ENCODE measurements at places on chromosomes 12 and 14. TPM values are rescaled to one million over a fixed set of nuclear protein-coding genes. Genes with fewer than 3 reads are reported as not detected.

ARHGAP9 gene
- total RNA-seq, result not detected

IGF1 gene
- total RNA-seq, result 15.8 TPM

LHX5 gene
- not detected for total RNA-seq

GLI1 gene
- not detected for total RNA-seq

PZP gene
- not detected for total RNA-seq

RIPK3 gene
- 6.0 TPM for total RNA-seq

ADAMTS20 gene
- not detected for total RNA-seq

RNASE7 gene
- 1.0 TPM for total RNA-seq

SRP54 gene
- 38.2 TPM for total RNA-seq

DNA sequence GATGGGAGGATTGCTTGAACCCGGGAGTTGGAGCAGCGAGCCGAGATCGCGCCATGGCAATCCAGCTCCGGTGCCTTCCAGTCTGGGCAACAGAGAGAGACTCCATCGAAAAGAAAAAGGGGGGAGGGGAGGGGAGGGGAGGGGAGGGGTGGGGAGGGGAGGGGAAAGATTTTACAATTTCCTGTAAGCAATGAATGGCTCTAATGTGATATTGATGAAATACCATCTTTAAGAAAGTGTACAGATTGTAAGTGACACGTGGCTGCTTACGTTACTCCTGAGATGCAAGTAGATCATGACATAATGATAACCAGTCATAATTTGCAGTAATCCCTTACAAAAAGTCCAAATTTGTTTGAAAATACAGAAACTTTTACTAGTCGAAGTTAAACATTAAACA lies 1.4 kb downstream of the SLC25A21 start:
- H3K27ac ChIP-seq, result no peak overlapping the region
- H3K36me3 ChIP-seq, result no peaks in the 10 kb centered on the region
- H3K4me1 ChIP-seq, result peaks cover 38% of the 10 kb centered on the region
- no peak overlapping the region for H3K4me3 ChIP-seq
- DNase-seq, result no peak
- H3K27me3 ChIP-seq, result no peaks in the 10 kb centered on the region

GRCh38 chr12:113619202-113619601 lies 147.5 kb upstream of the LHX5 start:
- H3K4me1 ChIP-seq, result no peaks in the 10 kb centered on the region
- no peak overlapping the region for H3K4me3 ChIP-seq
- no peaks in the 10 kb centered on the region for H3K36me3 ChIP-seq
- no peak overlapping the region for H3K27ac ChIP-seq
- no peak for DNase-seq

DNA sequence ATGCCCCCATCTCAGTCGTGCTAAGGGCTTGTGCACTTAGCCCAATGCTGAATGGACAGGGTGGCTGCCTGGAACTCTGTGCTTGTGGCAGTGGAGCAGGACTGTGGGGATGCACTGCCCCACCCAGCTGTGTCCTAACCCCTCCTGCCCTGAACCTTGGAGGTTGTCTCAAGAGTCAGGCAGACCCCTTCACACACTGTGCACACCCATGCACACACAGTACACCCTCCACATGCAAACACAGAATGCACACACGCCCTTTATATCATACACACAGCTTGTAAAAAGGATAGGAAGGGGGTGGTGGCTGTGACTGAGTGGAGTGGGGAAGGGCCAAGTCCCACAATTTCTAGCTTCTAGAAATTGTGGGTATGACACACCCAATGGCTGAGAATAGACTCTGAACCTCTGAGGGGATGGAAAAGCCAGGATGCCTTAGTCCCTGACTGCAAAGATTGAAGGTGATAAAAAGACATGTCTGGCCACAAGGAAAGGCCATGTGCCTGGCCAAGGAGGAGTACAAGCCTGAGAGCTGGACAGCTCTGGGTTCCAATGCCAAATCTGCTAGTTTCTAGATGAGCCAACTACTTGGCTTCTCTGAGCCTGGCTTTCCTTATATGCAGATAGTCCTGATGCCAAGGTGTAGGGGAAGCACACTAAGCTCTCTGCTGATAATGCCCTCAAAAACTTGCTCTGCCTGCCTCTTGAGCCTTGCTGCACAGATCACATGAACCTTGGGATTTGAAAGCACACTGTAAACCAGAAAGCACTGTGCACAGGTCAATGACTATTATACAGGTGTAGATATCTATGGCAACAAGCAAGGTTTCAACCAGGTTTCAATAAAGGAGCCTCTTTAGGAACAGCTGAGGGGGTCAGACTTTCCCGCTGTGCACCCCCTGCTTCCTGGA lies 8.4 kb downstream of the KRT8 start:
- H3K27me3 ChIP-seq, result no peaks in the 10 kb centered on the region
- H3K4me1 ChIP-seq, result peaks cover 63% of the 10 kb centered on the region
- peaks cover 10% of the 10 kb centered on the region for H3K36me3 ChIP-seq
- H3K4me3 ChIP-seq, result no peak overlapping the region

DNA sequence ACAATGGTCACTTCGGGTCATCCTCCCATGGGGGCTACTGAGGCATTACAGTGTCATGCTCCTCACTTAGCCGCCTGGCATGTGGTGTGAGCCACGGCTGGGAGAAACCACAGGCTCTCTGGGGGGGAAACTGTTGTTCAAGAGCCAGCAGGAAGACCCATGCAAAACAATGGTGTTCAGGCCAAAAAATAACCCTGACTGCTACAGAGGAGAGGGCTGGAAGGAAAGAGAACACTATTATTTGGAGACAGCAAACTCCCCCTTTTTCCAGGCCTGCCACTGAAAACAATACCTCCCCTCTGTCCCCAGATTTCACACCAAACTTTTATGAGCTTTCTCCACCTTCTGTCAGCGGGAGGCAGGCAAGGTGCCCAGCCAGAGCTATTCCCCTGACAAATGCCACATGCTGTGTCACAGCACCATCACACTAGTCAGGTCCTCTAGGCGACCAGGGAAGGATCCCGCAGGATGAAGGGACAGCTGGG lies 83.7 kb downstream of the CHGA start:
- H3K36me3 ChIP-seq, result no peaks in the 10 kb centered on the region
- peak overlapping the region; percentile 43 for H3K27ac ChIP-seq
- H3K4me1 ChIP-seq, result peaks cover 42% of the 10 kb centered on the region
- no peak overlapping the region for H3K4me3 ChIP-seq

GRCh38 chr12:25386831-25387731 lies 136.4 kb upstream of the KRAS start:
- H3K4me3 ChIP-seq, result peak overlapping the region; percentile 15
- peak; percentile 90 for DNase-seq
- H3K36me3 ChIP-seq, result no peaks in the 10 kb centered on the region
- peak overlapping the region; percentile 88 for H3K27ac ChIP-seq
- peaks cover 16% of the 10 kb centered on the region for H3K4me1 ChIP-seq

DNA sequence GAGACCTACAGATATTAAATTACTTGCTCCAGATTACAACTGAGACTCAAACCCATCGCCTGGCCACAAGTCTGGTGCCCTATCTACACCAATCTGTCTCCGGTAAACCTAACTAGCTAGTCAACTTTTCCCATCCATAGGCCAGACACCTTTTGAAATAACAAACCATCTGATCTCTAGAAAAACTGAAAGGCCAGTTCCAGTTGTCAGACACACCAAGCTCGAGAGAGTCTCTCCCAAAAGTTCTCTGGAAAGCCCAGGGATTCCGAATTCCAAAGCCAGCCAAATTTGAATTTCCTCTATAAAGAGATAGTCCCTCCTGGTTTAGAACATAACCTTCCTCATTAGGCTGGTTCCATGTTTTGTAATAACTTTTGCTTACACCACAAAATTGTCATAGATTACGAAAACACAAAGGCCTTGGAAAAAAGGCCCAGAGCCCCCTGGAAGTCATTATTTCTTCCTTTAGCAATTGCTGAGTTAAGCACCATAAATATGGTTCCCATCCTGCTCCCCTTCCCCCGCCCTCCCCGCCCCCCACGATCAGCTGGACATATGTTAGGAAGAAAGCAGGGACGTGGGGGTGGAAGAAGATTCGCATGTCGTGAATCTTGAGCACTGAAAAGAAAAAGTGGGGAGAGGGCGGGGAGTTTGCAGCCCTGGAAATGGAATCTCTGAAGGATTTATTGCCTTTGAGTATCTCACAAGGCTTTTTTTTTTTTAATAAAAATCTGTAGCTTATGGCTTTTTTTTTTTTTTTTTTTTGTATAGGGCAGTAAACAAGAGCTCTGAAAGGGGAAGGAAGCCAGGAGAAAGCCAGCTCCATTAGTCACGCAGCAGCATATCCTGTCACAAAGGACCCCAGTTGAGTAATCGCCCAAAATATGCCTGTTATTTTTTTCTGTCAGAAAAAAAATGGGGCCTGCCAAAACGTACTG lies 110.4 kb downstream of the ZFP36L1 start:
- no peaks in the 10 kb centered on the region for H3K36me3 ChIP-seq
- peak overlapping the region; percentile 35 for H3K27ac ChIP-seq
- H3K4me3 ChIP-seq, result no peak overlapping the region
- no peak for DNase-seq
- no peaks in the 10 kb centered on the region for H3K27me3 ChIP-seq

GRCh38 chr12:67698672-67699581 lies 50.4 kb downstream of the DYRK2 start:
- H3K27me3 ChIP-seq, result no peaks in the 10 kb centered on the region
- no peak overlapping the region for H3K4me3 ChIP-seq
- H3K36me3 ChIP-seq, result no peaks in the 10 kb centered on the region
- H3K4me1 ChIP-seq, result no peaks in the 10 kb centered on the region

DNA sequence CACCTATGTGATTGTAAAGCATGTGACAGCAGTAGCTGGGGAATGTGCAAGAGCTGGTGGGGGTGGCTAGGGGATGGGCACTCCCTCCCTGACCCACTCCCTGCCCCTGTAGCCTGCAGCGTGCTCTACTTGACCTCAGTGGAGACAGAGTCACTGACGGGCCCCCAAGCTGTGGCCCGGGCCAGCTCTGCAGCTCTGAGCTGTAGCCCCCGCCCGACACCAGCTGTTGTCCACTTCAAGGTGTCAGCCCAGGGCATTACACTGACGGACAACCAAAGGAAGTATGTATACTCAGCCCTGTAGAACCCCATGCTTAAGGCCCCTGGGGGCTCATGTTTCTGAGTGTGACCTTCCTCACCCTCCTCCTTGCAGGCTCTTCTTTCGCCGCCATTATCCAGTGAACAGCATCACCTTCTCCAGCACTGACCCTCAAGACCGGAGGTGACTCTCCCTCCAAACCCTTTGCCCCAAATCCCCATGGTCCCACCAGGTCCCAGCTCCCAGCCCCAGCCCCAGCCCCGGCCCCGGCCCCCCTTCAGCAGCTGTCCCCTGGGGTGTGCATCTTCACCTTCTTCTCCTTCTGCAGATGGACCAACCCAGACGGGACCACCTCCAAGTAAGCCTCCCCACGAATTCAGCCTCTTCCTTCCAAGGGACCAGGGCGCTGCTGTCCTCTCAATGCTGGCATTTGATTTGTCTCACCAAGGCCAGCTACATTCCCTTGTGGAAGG lies 13.3 kb downstream of the TNS2 start:
- H3K4me1 ChIP-seq, result peaks cover 33% of the 10 kb centered on the region
- no peak for DNase-seq
- H3K4me3 ChIP-seq, result no peak overlapping the region
- H3K36me3 ChIP-seq, result peaks cover 13% of the 10 kb centered on the region

- H3K4me3 ChIP-seq, result no peak overlapping the region
- no peak overlapping the region for H3K27ac ChIP-seq
- H3K36me3 ChIP-seq, result no peaks in the 10 kb centered on the region
- H3K4me1 ChIP-seq, result peaks cover 5% of the 10 kb centered on the region
- DNase-seq, result no peak
- H3K27me3 ChIP-seq, result no peaks in the 10 kb centered on the region
Measured at GRCh38 chr14:53124786-53125185, 28.3 kb downstream of the DDHD1 start.

DNA sequence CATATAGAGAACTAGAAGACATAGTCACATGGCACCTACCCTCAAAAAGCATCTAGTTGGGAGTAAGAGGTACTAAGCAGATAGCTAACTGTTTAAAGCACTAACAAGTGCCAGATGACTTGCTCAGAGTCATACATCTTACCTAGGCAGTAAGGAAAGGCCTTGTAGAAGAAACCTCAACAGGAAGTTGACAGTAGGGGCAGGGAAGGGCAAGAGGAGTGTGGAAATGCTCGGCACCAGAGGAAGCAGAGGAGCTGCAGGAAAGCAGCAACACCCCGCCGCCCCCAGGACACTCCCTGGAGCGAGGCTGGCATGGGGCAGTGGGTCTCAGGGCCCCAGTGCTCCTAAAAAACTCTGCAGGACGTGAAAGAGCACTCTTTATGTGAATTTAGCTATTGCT lies 92.9 kb downstream of the PPP2R5C start:
- H3K36me3 ChIP-seq, result no peaks in the 10 kb centered on the region
- peaks cover 39% of the 10 kb centered on the region for H3K4me1 ChIP-seq
- no peaks in the 10 kb centered on the region for H3K27me3 ChIP-seq
- no peak overlapping the region for H3K27ac ChIP-seq
- no peak overlapping the region for H3K4me3 ChIP-seq

DNA sequence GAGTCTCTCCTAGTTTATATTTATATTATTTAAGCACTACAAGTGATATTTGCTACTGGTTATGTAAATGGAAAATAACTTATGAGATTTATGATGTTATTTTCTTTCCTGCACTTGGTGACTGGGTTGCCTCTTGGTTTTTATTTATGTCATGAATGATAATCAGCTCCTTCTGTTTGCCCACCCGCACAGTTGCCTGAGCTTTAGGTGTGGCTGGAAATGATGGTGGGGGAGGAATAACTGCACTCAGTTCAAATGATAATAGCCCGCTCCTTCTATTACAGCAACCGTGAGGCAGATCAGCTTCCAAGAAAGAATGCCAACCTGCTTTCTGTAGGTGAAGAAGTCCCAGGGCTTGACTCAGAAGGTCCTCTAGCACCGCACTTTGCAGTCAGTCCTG lies 190.2 kb upstream of the CAND1 start:
- no peak overlapping the region for H3K4me3 ChIP-seq
- H3K4me1 ChIP-seq, result no peaks in the 10 kb centered on the region
- H3K36me3 ChIP-seq, result no peaks in the 10 kb centered on the region

DNA sequence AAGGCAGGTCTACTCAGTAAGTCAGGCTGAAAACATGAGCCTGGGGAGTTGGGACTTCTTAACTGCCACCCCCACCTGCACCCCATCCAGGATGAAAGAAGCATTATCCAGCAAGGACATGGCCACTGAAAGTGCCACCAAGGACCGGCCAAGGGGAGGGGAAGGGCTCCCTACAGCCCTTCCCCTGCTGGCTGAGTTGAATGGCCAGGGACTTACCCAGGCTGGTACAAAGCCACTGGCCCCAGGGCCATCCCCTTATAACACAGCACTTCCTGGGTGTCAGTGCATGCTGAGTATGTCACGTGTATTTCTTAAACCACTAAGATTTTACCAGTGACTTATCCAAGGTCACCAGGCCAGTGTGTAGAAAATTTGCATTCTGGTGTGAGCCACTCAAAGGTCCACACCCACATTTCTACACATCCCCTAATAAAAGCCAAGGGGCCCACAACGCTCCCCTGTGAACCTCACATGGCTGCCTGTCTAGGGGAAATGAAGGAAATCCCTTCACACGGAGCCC lies 29.3 kb upstream of the ZFP36L1 start:
- H3K27ac ChIP-seq, result no peak overlapping the region
- DNase-seq, result no peak
- no peak overlapping the region for H3K4me3 ChIP-seq
- H3K4me1 ChIP-seq, result peaks cover 21% of the 10 kb centered on the region
- no peaks in the 10 kb centered on the region for H3K36me3 ChIP-seq
- no peaks in the 10 kb centered on the region for H3K27me3 ChIP-seq

GRCh38 chr12:57837864-57838562 lies 8.5 kb downstream of the CTDSP2 start:
- no peak overlapping the region for H3K4me3 ChIP-seq

GRCh38 chr14:49461529-49462401 lies 124.4 kb downstream of the RPS29 start:
- no peaks in the 10 kb centered on the region for H3K27me3 ChIP-seq
- no peak overlapping the region for H3K27ac ChIP-seq
- no peaks in the 10 kb centered on the region for H3K4me1 ChIP-seq
- H3K36me3 ChIP-seq, result no peaks in the 10 kb centered on the region
- peak; percentile 69 for DNase-seq
- no peak overlapping the region for H3K4me3 ChIP-seq

All from body of pancreas (tissue), 4 donors.